ENCODE measurements at places on chromosomes 11 and 22. TPM values are rescaled to one million over a fixed set of nuclear protein-coding genes. Genes with fewer than 3 reads are reported as not detected.

INSC gene
- total RNA-seq, result 0.27 TPM

C22orf15 gene
- not detected for total RNA-seq

OR8U1 gene
- not detected for total RNA-seq

ASRGL1 gene
- 20.3 TPM for total RNA-seq

TRIM66 gene
- total RNA-seq, result 6.6 TPM

ACTN3 gene
- not detected for total RNA-seq

MAJIN gene
- 0.68 TPM for total RNA-seq
